ENCODE measurements at places on chromosomes 4 and X. TPM values are rescaled to one million over a fixed set of nuclear protein-coding genes. Genes with fewer than 3 reads are reported as not detected.

The FRMPD4 gene
- total RNA-seq: 2.6 TPM

The NR3C2 gene
- 2.1 TPM for total RNA-seq

The NKRF gene
- 4.6 TPM for total RNA-seq

The PRKG2 gene
- 0.06 TPM for total RNA-seq

The TCEAL5 gene
- not detected for total RNA-seq

The MSX1 gene
- 13.4 TPM for total RNA-seq

The VSIG1 gene
- total RNA-seq: not detected

DNA sequence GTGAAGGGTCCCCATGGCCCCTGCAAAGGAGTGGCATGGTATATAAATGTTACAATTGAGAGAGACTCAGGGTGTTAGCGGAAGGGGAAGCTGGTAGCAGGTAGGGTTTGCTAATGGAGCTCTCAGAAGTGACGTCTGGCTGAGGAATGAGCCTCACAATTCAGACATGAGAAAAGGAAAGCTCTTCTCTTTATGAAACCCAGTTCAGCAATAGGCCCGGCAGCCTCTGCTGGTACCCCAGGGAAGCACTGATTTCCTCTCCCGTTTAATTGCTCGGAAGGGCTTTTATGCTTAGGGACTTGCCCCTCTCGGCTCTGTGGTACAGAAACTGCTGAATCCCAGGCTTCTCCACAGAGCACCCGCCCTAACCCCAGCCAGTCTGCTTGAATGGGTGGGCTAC lies 19.4 kb upstream of the AFAP1 start:
- DNase-seq: no peak

- no peak for DNase-seq
Observed at GRCh38 chr4:53852343-53852742, 212.1 kb downstream of the CHIC2 start.

- DNase-seq: peak; percentile 81
Observed at GRCh38 chr4:142549726-142550463, 296.2 kb downstream of the INPP4B start.

GRCh38 chr4:88780389-88780788 lies 82.8 kb upstream of the NAP1L5 start:
- DNase-seq: no peak

DNA sequence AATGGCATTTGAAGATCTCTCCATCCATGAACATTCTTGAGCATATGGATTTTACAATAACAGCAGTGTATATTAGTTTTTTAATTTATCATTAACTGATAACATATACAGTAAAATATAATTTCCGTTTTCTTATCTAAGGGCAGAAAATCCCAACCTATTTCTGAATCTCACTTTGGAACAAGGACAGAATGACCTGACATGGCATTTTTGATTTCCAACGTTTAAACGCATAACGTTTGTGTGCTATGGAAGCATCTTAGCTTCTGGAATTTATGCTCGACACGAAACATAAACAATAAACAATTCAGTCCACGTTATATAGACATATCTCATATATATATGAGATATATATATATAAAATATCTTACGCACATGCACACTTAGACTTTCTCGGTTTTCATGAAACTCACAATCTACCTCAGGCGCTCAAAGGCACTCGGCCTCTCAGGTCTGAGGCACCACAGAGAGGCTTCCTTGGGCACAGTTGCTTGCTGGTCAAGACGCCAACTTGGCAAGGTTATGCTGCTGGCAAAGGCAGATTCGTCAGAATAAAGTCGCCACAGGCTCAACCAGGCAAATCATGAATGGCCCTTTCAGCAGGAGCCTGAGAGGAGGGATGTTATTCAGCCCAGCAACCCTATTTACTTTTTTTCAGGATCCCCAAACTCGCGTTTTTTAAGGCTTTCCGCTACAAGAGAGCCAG lies 1.0 kb upstream of the UGT8 start:
- no peak for DNase-seq

DNA sequence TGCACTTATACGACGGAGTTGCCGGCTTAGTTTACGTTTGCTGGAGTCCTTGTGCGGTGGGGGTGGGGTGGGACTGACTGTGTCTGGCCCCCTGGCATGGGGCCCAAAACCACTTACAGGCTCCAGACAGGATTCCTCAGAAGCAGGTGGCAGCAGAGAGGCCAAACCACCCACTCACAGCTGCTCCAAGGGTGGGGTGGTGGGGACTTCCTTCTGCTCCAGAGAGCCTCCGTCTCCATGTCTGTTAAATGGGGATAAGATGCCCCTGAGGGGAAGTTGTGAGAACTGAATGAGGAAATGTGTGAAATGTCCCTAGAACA lies 36.7 kb downstream of the PSAPL1 start:
- peak; percentile 81 for DNase-seq

GRCh38 chr4:83561381-83561780 lies 25.5 kb downstream of the GPAT3 start:
- peak; percentile 81 for DNase-seq

DNA sequence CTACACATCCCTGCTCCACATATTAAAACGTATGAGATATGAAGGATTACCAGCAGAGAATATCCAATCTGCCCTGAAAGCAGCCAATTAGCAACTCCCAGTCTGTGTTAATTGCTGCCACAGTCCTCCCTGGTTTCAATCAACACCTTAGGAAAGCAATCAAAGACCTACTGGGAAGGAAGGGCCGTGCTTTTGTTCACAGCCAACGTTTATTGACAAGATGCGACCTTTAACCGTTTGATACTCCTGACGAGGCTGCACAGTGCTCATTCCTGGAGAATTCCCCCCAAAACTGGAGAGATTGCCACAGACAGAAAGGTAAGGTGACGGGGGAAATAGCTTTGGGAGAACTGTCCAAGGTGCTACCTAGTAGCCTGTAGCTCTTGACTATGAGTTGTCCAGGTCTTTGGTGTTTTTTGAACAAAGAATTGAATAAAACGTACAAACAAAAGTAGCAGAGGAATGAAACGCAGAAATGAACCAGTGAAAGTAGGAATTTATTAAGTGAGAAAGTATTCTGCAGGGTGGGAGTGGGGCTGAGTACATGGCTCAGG lies 596.5 kb downstream of the NLGN4X start:
- no peak for DNase-seq

DNA sequence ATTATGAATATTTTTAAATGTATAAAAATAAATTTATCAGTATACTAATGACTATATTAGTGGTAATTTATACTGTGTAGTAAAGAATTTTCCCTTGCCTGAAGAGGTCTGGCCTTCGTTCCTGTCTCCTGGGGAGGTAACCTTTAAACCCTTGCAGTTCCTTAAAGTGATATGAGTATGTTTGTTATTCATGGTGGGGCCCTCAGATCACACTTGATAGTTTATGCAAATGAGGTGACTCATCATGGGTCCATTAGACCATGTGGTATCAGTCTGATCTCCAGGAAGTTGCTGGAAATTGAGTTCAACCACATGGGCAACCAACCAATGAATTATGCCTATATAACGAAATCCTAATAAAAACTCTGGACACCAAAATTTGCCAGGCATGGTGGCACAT lies 904.1 kb downstream of the RPA4 start:
- no peak for DNase-seq

DNA sequence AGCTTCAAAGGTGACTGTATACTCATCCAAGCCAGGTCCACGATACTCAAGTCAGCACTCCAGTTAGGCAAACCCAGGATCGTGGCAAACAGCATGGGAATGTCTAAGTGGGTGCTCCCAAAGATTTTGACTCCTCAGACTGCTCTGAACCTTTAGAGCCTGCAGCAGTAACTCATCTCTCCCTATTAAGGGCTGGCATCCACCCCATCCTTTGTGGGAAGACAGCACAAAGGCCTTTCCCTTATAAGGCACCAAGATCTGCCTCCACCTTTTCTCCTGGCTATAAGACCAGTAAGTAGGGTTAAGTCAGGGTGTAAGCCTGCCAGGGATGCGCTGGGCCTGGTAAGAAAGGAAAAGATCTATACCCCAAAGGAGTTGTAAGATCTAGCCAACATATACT lies 23.6 kb upstream of the SLC25A43 start:
- DNase-seq: no peak

- no peak for DNase-seq
Observed at GRCh38 chr4:17284323-17285175, 227.3 kb downstream of the QDPR start.

GRCh38 chrX:46404774-46405173 lies 140.4 kb downstream of the ZNF674 start:
- no peak for DNase-seq

DNA sequence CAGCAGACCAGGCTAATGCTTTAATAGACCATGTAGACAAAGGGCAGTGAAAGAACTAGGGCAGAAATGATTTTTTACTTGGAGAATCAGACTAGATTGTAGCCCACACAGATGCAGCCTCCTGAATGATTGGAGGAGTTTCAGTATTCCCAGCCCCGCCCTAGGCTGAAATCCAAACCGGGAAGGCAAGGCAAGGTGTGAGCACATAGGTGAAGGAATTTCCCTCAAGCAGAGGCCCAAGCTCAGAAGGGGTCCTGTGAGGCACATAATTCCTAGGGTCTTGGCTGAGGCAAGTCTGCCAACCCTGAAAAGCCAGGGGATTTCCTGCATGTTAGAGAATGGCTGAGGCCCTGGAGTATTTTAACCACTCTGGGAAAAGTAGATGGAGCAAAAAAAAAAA lies 56.4 kb upstream of the PAK3 start:
- no peak for DNase-seq
